ENCODE measurements at places on chromosomes 11 and 22.

GRCh38 chr22:19921544-19922081, 20.0 kb upstream of the COMT start:
- no peak for DNase-seq

DNA sequence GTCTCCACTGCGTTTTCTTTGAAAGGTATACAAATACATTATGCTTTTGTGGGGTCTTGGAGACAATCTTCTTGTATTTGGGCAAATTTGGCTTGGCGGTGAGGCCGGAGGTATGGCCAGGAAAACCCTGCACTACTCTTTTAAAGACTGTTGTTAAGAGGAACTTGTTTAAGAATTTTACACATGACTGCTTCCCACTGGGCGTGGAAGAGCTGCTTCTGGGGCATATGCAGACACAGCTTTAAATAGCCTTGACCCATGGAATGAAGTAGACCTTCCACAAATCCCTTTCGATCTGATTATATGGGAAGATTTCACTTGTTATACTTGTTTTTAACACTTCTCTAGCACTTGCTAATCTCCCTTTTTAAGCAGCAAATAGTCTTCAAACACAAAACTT, 453.6 kb downstream of the MN1 start:
- peak; percentile 32 for DNase-seq

- no peak for DNase-seq
Observed at GRCh38 chr11:15258433-15259165, 143.9 kb downstream of the INSC start.

GRCh38 chr22:24938741-24939341, 7.7 kb downstream of the LHFPL7 start:
- peak; percentile 57 for DNase-seq

DNA sequence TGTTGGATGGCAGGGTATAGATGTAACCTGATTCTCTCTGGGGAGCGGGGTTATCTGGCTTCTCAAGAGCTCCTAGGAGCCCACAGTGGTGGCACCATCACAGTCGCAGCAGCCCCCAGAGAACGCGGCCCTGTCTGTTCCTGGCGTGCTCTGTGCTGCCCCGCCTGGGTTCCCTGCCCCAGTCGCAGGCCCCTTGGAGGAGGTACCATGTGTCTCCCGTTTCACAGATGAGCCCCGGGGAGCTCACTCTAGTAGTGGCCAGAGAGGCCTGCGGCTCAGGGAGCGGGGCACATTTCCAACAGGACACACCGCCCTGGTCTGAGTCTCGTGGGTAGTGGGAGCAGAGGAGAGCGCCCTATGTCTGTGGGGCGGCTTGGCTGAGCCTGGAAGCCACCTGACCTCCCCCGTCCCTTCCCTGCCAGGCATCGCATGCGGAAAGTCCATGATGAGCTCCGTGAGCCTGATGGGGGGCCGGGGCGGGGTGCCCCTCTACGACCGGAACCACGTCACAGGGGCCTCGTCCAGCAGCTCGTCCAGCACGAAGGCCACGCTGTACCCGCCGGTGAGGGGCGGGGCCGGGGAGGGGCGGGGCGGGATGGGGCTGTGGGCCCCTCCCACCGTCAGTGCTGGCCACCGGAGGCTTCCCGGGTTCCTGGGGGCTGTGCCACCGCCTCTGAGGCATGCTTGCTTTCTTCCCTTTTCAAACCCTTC, 21.0 kb upstream of the PPP6R3 start:
- DNase-seq, result no peak

GRCh38 chr22:50114221-50115021, 24.6 kb downstream of the MOV10L1 start:
- DNase-seq, result no peak

DNA sequence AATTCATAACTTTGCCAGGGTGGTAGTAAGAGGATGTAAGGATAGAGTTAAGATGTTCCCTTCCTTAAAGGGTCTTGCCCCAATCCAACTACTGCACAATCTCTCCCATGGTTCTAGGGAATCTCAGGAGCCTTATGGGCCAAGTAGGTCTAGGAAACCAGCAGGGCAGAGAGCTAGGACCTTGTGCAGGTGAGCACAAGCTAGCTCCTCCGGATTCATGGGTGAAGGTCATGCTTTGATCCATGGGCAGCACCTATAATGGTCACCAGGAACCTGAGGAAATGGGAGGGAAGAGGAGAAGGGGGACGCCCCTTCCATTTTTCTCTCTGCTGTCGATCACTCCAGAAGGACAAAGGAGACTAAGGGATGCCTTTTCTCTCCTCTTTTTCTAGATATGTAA, 16.8 kb downstream of the KCNJ11 start:
- DNase-seq, result peak; percentile 34

GRCh38 chr22:30212363-30212995, 34.1 kb downstream of the LIF start:
- no peak for DNase-seq

DNA sequence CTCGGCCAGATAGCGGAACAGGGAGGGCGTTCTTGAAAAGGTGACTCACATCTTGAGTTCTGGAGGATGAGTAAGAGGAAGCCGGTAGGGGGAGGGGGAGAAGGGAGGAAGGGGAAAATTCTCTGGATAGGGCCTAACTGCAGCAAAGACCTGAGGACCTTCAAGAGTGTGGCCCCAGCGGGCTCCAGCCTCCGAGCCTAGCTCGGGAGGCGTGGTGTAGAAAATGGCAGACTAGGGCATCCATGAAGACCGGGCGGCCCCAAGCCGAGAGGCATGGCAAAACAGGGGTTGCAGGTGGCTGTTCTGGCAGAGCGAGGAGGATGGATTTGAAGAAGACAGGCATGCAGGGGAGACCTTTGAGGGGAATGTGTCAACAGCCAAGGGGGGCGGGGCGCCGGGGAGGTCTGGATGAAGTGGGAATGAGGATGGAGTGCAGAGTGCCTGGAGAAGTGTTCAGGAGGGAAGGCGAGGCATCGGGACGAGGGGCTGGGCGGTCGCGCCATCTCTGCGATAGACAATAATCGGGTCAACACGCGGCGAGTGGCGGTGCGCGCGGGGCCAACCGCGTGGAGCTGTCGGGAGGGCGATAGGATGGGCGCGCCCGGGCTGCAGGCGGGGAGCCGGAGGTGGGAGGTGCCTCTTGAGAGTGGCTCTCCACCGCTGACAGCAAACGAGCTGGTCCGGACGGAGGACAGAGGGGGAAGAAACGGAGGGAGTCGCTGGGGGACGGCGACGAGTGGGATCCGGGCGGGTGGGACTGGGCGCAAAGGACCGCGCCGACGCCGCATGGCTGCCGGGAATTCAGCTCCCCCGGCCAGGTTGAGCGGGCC, 40.0 kb upstream of the CREB3L1 start:
- peak; percentile 64 for DNase-seq

- DNase-seq, result no peak
Observed at GRCh38 chr11:68543594-68543993, 83.0 kb downstream of the PPP6R3 start.

- DNase-seq, result no peak
Observed at GRCh38 chr11:128783513-128783912, 83.6 kb downstream of the KCNJ1 start.

DNA sequence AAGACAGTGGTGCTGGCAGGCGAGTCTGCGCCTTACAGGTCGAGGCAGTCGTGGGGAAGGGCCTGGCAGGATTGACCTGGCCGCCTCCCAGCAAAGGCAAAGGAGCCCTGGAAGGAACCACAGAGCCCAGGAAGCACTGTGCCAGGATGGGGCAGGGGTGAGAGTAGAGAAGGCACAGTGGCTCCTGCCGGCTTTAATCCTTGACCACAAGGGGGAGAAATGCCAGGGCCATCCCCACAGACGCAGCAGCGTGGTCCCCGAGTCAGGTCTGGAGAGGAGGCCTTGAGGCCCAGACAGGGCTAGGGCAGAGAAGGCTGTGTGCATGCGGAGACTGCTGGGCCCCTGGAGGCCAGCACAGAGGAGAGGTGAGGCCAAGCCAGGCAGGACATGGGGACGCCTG, 9.9 kb upstream of the NDUFS8 start:
- no peak for DNase-seq

- DNase-seq, result no peak
Observed at GRCh38 chr11:83689144-83689780, 403.1 kb upstream of the CCDC90B start.

DNA sequence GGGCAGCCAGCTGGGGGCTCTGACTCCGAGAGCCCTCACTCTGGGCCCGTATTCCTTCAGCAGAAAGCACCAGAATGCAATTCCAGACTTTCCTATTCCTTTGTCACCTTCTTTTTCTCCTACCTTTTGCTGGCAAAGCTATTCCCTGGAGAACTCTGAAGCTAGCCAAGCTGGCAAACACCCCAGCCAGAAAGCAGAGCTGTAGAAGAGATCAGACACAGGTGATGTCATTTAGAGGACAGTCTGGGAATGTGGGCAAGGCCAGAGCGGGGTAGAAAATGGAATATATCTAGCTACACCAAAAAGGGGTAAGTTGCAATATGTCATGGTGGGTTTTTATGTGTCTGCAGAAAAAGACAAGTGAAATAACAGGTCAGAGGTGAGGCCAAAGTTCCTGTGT, 205.1 kb downstream of the NXPE2 start:
- no peak for DNase-seq

DNA sequence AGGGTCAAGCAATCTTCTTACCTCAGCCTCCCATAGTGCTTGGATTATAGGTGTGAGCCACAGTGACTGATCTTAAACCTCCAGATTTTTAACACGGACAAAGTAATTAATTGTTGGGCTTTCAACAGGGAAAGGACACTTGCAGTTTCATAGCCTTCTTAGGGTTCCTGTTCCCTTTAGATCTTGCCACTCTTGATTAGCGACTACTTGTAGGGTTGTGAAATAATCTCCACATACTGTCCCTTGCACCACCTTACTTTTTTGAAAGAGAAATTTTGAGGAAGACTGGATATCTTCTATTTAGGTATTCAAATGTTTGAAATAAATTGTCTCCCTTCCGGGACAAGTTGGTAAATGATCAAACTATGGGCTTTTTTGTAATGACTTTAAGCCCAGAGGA, 7.6 kb downstream of the MS4A4E start:
- no peak for DNase-seq

DNA sequence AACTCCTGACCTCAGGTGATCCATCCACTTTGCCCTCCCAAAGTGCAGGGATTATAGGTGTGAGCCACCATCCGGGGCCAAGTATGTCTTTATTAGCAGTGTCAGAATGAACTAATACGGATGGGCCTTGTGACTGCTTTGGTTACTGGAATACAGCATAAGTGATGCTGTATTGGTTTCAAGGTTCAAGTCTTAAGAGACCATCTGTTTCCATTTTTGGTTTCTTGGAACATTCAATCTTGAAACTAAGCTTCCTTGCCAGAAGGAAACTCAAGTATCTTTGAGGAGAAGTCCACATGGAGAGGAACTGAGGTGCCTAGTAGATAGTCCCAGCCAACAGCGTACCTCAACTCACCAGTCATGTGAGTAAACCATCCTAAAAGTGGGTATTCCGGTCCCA, 58.8 kb downstream of the APOL3 start:
- no peak for DNase-seq
